ENCODE measurements at places on chromosomes 5 and 9.

DNA sequence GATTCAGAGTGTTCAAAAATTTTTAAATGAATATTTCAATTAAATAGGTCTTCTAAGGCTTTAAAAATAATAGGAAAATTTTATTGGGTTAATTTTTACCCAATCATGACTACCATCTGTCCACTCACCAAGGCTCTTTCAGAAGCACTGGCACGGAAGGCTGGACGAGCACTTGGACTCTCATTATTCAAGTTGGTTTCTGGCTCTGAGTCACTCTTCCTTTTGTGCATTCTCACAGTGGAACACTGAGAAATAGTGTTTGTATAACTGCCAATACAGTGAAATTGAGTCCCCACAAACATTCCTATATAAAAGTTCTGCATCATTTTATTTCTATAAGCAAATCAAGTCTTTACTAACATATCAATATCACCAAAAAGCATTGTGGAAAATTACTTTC is 1149.0 kb downstream of the EFNA5 start:
- DNase-seq = peak; percentile 5

DNA sequence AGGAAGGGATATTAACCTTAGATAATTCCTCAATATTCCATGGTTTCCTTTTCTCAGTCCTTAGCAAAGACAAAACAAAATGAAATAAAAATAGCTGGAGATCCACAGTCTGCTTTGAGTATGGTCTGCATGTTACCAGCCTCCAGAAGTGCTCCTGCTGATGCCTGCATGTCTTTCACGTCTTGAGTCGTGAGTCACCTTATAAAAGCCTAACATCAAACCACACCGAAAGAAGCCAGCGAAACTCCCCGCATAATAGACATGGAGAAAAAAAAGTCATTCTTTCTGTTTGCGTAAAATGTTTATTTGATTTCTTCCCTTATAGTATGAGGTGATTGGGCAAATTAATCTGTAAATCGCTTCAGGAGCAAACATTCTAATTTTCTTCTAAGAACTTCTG is 380.5 kb downstream of the SLCO4C1 start:
- DNase-seq = no peak

DNA sequence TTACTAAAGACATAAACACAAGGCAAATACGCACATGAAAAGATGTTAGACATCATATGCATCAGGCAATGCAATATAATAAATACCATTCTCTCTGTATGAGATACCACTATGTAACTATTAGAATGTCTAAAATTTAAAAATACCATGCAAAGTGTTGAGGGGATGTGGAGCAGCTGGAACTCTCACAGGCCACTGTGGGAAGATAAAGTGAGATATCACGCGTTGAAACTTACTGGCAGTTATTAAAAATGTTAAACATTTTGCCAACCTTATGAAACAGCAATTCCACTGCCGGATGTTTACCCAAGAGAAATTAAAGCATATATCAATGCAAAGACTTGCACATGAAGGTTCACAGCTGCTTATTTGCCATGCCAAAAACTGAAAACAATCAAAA is 556.7 kb downstream of the LRRC70 start:
- no peak for DNase-seq

DNA sequence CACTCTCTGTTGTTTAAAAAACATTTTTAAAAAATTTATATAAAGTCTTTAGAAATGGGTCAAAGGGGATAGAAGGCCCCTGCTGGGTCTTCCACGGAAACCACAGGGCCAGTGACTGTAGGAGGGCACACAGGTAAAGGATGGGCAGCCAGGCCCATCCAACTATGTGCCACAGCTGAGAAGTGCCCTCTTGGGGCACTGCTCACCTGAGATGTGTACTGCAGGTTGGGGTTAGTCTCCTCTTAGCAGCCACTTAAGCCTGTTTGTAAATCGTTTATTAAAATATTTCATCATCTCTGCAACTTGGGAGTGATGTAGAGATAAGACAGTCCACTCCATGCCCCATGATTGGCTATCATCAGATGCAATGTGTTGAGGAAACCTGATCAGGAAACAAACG is 222.4 kb downstream of the DIRAS2 start:
- DNase-seq = no peak

GRCh38 chr9:132238026-132238972 is 76.4 kb downstream of the NTNG2 start:
- DNase-seq = no peak

GRCh38 chr5:149667084-149667828 is 62.9 kb upstream of the PPARGC1B start:
- DNase-seq = peak; percentile 20

DNA sequence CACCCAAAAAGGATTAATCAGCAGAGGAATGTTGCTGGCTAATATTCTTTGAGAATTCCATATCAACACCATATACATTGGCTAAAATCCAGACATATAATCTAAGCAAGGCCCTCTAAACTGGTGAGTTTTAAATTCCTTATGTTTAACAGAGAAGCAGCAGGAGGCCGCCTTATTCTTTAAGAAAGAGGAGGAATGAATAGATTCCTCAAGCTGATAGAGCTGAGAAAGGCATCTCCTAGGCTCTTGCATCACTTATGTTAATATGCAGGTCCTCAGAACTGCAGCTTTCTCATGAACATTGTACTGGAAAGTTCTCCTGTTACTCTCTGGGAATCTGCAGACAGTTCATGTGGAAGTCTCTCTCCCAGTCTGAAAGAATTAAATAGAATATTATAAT is 20.1 kb upstream of the SMARCA2 start:
- no peak for DNase-seq

DNA sequence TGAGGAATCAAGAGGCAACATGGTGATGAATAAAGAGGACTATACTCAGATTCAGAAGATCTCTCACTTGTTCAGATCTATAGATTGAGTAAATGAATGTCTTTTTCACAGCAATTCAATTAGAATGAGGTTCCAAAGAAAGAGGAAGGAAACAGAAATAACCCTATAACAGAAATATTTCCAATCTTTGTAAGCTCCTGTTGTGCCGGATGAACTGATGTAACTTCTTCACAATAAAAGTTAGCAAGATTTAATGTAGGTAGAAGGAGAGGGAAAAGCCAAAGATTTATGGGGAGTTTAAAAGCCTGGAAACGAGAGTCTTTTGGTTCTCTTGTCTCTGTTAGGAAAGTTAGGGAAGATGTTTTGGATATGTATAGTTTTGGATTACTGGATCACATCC is 92.1 kb downstream of the PBX3 start:
- no peak for DNase-seq

- DNase-seq = no peak
Observed at GRCh38 chr5:169554251-169554650, 29.3 kb upstream of the SPDL1 start.

DNA sequence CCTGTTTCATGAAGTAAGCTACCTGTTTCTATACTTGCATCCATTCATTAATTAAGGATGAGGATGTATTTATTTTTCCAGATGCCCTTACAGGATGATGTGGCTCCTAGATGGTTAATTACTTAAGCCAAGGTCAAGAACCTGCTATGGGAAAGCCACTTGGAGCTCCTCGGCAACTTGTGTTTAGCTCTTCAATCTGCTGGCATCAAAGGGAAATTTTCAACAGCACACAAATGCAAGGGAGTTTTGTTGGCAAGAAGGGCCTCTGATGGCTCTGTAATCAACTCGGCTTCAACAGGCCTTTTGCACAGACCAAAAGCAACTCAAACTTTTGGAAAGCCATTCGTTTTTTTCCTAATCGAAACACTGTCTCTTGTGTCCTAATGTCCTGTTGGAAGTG is 125.3 kb downstream of the EFNA5 start:
- DNase-seq = no peak

DNA sequence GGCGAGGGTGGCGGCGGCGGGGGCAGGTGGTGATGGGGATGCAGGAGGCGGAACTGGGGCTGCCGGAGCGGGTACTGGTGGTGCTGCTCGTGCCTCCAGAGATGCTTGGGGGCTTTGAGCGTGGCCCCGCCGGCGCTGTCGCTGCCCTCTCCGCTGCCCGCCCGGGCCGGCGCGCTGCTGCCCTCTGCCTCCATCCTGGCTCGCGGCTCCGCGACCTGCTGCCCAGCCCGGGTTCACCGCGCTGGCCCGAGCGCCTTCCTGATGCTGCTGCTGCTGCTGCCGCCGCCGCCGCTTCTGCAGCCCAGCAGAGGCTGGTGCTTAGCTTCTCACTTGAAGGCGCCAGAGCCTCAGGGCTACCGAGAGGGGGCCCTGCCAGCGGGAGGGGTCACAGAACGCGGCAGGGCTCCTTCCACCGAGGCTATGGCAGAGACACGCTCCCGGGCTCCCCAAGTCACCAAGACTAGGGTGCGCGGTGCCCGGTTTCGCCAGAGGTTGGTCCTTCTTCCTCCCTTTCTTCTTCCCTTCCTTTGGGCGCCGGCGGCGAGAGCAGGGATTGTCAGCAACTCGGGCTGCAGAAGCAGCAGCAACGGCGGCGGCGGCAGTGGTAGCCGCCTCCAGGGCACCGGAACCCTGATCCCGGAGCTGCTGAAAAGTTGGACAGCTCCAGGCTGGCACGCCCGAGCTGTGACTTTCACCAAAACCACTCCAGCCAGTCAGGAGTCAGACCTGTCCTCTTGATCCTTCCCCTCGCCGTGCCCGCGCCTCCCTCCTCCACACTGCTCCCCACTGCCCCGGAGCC is at the start of gene PDE4D:
TSS of gene PDE4D (minus strand) at position 298 of the 799 bp plus-strand sequence.
- DNase-seq = no peak

GRCh38 chr9:123453076-123453667 is 97.2 kb downstream of the CRB2 start:
- DNase-seq = no peak

- no peak for DNase-seq
Observed at GRCh38 chr9:34557426-34558321, 31.9 kb downstream of the CNTFR start.

DNA sequence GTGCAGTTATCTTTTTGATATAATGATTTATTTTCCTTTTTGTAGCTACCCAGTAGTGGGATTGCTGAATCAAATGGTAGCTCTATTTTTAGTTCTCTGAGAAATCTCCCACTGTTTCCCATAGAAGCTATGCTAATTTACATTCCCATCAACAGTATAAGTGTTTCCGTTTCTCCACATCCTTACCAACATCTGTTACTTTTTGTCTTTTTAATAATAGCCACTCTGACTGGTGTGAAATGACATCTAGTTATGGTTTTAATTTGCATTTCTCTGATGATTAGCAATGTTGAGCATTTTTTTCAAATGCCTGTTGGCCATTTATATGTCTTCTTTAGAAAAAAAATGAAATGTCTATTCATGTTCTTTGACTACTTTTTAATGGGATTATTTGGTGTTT is 94.7 kb downstream of the SERINC5 start:
- DNase-seq = no peak

- DNase-seq = no peak
Observed at GRCh38 chr5:2094616-2094995, 211.9 kb upstream of the IRX4 start.

GRCh38 chr5:139134906-139135305 is 63.3 kb downstream of the SIL1 start:
- no peak for DNase-seq

DNA sequence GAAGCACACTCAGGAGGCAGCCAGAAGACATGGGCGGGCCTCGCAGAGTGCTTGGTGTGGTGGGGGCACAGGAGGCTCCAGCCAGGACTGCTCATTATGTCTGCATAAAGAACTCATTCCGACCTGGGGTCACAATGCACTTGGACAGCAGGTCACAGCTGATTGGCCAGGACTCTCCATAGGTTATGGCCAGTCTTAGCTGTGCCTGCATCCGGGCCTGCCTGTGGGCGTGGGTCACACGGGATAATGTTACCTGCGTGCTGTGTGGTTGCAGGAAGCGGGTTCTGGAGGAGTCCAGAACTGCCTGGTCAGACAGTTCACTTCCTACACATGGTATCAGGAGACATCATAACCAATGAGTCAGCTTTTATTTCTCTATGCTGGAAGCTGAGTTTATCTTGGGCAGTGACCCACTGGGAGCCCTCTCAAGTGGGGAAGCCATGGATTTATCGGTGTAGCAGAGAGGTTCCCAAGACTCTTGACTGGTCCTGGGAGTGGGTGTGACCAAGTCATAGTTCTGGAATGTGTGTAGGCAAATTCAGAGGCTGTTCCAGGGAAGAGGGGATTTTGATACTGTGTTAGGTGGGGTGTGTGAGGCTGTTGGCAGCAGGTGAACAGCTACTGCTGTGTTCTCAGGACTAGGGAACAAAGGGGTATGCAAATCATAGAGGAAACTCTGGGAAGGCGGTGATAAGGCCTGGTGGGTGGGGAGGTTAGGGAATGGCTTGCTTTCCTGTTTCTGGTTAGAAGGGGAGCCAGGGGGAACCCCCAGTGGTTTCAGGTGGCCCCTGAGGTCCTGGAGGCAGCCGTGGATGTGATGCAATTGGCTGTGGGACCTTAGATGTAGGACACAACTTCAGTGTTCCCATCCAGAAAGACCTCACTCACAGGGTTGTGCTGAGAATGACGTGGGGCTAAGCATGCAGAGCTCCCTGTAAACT is 51.3 kb downstream of the ARHGEF37 start:
- DNase-seq = peak; percentile 27

DNA sequence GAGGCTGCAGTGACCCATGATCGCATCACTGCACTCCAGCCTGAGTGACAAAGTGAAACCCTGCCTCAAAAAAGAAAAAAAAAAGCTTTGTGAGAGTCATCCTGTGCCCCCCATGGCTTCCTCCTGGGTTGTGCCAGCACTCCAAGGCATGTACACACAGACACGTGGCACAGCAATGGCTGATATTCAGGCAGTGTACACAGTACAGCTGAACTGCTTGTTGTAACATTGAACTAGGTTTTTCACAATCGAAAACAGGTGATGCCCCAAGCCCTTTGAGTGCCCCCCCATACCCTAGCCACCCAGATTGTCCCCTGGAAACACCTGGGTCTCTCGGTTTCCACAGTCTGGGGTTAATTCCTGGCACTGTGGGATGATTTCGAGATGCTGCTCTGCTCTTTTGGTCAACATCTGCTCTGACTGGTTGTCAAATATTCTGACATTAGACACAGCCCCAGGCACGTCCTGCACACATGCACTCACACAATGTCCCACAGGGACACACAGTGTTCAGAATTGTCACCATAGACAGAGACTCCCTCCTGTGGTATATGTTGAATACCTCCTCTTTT is 9.2 kb downstream of the SPINK4 start:
- DNase-seq = no peak

GRCh38 chr9:98369471-98369870 is 114.0 kb upstream of the TBC1D2 start:
- no peak for DNase-seq

- DNase-seq = no peak
Observed at GRCh38 chr9:38309324-38310195, 82.9 kb upstream of the ALDH1B1 start.

DNA sequence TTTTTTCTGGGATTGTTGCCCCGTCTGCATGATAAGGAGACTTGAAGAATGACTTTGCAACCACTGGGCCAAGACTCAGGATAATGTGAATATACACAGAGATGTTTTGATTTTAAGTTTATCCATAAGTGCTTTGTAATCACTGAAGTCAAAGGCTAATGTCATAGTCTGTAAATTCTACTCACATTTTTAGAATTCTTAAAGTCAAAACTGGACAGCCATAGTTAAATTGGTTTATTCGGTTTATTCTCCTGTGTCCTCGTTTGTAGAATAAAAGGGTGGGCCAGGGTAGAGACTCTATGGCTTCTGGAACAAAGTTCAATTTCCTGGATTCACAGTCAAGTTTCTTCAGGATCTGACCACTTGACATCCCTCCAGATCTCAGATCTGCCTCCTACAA is 327.7 kb upstream of the TNC start:
- DNase-seq = no peak

Measured in RKO (cell line).